ENCODE measurements at places on chromosomes 3 and 15. TPM values are rescaled to one million over a fixed set of nuclear protein-coding genes. Genes with fewer than 3 reads are reported as not detected.

Gene LEO1
- total RNA-seq, result 17.9 TPM

Gene C3orf85
- not detected for total RNA-seq

Gene IMPG2
- 0.60 TPM for total RNA-seq

Gene CELF6
- 0.65 TPM for total RNA-seq

Gene UCN2
- 0.81 TPM for total RNA-seq

Gene RTP1
- not detected for total RNA-seq

Gene CP
- 0.32 TPM for total RNA-seq

Gene MLH1
- total RNA-seq, result 31.2 TPM

Gene HRH1
- 30.3 TPM for total RNA-seq

Gene DAZL
- not detected for total RNA-seq

Gene LRRN1
- total RNA-seq, result 1.2 TPM

Gene AP3B2
- total RNA-seq, result not detected

Gene RAP2B
- total RNA-seq, result 15.9 TPM

Gene TEX9
- total RNA-seq, result 2.4 TPM

Gene TTLL3
- 54.8 TPM for total RNA-seq

Gene ZBED2
- not detected for total RNA-seq

Gene GRIP2
- 0.18 TPM for total RNA-seq

Gene SSR3
- total RNA-seq, result 207 TPM

Gene BFSP2
- total RNA-seq, result not detected

Gene HEG1
- 123 TPM for total RNA-seq

Gene HTR3E
- total RNA-seq, result not detected

Gene NDUFB5
- total RNA-seq, result 74.7 TPM

Gene SNTN
- not detected for total RNA-seq

Gene LIPC
- not detected for total RNA-seq

Gene CHST2
- 44.5 TPM for total RNA-seq

Gene SYNM
- 5.5 TPM for total RNA-seq

Gene ACKR4
- total RNA-seq, result 0.64 TPM

Gene SPINT1
- 5.2 TPM for total RNA-seq

Gene TMEM158
- total RNA-seq, result 15.0 TPM

Gene GRK7
- not detected for total RNA-seq

Gene SYNPR
- total RNA-seq, result not detected

Gene GPR176
- total RNA-seq, result 22.0 TPM

Gene PIERCE2
- total RNA-seq, result 3.0 TPM

Gene USF3
- 12.0 TPM for total RNA-seq

Gene TM4SF18
- 3.7 TPM for total RNA-seq

Gene MLF1
- 10.6 TPM for total RNA-seq

Gene FOXL2
- total RNA-seq, result 0.24 TPM

Gene STRIT1
- not detected for total RNA-seq

Gene EFHB
- 1.8 TPM for total RNA-seq

Gene MEIS2
- 79.9 TPM for total RNA-seq

Gene CHD2
- total RNA-seq, result 89.9 TPM

Gene MYZAP
- total RNA-seq, result 1.5 TPM

Gene CLDN1
- total RNA-seq, result 41.4 TPM

Gene SLC24A1
- total RNA-seq, result 14.8 TPM

Gene LRRIQ4
- total RNA-seq, result not detected

Gene NEK10
- total RNA-seq, result 10.1 TPM

Gene NEK11
- total RNA-seq, result 6.2 TPM

Gene SLC51B
- not detected for total RNA-seq

Gene NECTIN3
- total RNA-seq, result 75.5 TPM

Gene WDR82
- total RNA-seq, result 76.7 TPM

Gene TPRA1
- 49.7 TPM for total RNA-seq

Gene GATA2
- 0.91 TPM for total RNA-seq

Gene PCLAF
- total RNA-seq, result 7.9 TPM

Data from osteocyte (in vitro differentiated cells).